ENCODE measurements at places on chromosomes 3 and 15.

GRCh38 chr3:146306656-146307455 lies 56.0 kb upstream of the PLSCR4 start:
- no peak for DNase-seq

GRCh38 chr15:72902245-72902918 lies 118.8 kb upstream of the ADPGK start:
- peak; percentile 75 for DNase-seq

DNA sequence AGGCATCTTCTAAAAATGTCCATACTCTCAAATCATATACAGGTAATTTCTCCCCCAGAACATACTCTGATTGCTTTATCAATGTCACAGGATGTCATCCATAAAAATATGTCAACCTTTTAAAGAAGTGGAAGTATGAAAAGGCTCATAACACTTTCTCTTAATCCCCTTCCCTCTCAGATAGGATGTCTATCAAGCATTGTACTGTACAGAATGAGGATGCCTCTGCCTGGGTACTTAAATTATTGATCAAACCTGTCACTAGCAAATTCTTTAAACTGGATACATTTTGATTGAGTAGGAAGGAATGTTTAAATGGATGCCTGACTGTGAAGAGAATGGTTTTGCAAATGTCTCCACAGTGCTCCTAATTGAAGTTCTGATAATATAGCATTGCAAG lies 168.7 kb downstream of the EPHA3 start:
- no peak for DNase-seq

GRCh38 chr3:183159333-183159732 lies 3.2 kb downstream of the LAMP3 start:
- DNase-seq, result no peak

Measured in astrocyte of the spinal cord (primary cell).